Heart right ventricle (tissue), 16 donors: ENCODE measurements at places on chromosomes 12 and 14. TPM values are rescaled to one million over a fixed set of nuclear protein-coding genes. Genes with fewer than 3 reads are reported as not detected.

Gene LUM
- polyA plus RNA-seq = 26.8 TPM

Gene TROAP
- 0.20 TPM for polyA plus RNA-seq

Gene PPM1A
- 29.0 TPM for polyA plus RNA-seq

Gene KRT77
- not detected for polyA plus RNA-seq

Gene PCNX4
- polyA plus RNA-seq = 10.9 TPM

Gene SENP1
- polyA plus RNA-seq = 2.7 TPM

Gene BRI3BP
- polyA plus RNA-seq = 1.3 TPM

Gene GZMB
- 0.46 TPM for polyA plus RNA-seq

Gene CAPS2
- 11.0 TPM for polyA plus RNA-seq

Gene PTPN6
- polyA plus RNA-seq = 8.1 TPM

Gene CMA1
- not detected for polyA plus RNA-seq

- no peak for DNase-seq
These were observed 154.9 kb downstream of the ASCL4 start for GRCh38 chr12:107929436-107929835.

DNA sequence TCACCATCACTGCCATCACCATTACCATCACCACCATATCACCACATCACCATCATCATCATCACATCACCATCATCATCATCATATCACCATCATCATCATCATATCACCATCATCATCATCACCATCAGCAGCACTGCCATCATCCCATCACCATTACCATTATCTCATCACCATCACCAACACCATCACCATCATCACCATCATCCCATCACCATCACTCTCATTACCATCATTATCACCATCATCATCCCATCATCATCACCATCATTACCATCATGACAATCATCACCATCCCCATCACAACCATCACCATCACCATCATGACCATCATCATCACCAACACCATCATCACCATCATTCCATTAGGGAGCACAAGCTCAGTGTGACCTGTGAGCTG, 318.0 kb downstream of the ADGRD1 start:
- DNase-seq = no peak

GRCh38 chr14:28778138-28779117, 11.8 kb downstream of the FOXG1 start:
- DNase-seq = no peak

DNA sequence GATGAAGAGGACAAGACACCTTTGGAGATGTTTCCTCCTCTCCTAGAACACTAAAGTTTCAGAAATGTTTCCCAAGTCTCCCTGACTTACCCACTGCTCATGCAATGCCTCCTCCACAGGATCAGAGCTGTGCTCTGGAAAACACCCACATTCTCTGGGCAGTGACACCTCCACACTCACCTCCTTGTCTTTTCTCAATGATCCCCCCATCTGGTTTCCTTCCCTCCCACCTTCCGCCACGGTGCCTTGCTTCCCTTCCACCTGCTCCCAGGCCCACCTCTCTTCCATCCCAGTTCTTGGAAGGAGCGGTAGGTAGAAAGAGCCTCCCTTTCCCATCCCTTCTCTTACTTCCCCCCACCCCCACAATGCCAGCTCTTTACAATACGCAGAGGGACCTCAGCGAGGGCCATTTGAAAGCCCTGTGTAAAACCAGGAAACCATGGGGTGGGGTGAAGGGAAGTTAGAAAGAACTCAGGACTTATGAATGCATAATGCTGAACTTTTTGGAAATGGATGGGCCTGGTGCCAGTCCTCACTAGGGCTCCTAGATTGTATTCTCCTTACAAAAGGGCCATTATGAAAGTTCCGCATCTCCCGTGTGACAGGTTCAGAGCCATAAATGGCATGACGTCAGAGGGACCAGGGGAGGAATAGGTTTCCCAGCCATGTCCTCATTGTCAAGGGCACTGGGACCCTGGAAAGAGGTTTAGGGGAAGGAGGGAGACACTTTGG, 12.8 kb downstream of the FBLN5 start:
- DNase-seq = peak; percentile 53

DNA sequence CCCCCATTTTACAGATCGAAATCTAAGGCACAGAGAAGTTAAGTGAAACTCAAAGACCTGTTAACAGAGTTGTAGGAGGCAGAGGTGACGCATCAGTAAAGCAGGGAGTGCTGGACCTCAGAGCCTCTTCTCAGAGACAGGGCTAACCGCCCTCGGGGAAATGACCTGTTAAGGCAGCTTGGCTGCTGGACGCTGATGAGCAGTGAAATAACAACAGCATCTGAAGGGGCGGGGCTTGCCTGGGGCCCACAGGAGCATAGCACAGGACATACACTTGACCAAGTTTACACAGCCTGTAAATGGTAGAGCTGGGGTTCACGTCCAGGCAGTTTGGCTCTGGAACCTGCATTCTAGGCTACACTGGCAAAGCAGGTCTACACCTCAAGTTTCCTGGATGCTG, 39.3 kb downstream of the LRTM2 start:
- no peak for DNase-seq

DNA sequence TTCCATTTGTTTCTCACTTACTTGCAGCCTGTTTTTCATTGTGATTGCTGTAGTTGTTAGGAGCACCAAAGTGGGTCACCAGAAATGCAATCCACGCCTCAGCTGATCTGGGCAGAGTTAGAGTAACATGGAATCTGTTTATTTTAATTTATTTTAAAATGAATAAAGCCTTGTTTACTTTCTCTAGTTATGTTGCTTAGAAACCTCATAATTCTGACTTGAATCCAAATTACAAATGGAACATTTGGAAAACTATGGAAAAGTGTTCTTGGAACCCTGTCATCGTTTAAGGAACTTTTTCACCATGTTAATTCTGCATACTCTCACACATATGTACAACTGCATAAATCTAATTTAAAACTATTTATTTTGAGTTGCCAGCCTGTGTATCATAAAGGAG, 92.2 kb upstream of the DAAM1 start:
- no peak for DNase-seq

GRCh38 chr14:96484399-96484798, 17.8 kb upstream of the PAPOLA start:
- DNase-seq = no peak

DNA sequence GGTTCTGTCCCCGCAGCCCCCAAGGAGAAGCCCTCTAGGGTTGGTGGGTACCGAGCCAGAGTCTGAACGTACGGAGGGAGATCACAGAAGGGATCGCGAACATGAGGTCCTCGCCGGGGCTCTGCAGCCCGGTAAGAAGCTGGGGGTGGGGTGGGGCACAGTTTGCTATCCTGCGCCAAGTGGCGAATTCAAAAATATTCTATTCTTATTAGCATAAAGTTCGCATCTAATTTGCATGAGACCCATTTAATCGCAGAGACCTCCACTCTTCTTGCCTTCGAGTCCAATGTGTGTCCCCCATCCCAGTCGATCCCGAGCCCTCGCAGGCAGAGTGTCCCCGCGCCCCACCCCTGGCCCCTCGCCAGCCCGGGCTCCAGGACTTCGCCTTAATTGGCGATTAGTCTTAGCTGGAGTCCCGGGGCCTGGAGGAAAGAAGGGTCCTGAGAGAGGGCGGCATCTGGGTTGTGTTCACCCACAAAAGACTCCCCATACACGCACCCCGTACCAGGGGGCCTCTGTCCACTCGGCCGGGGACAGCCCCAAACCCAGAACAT, 604 bp upstream of the ARHGEF25 start:
- peak; percentile 81 for DNase-seq

GRCh38 chr14:104897330-104898194, 27.1 kb upstream of the PLD4 start:
- no peak for DNase-seq

DNA sequence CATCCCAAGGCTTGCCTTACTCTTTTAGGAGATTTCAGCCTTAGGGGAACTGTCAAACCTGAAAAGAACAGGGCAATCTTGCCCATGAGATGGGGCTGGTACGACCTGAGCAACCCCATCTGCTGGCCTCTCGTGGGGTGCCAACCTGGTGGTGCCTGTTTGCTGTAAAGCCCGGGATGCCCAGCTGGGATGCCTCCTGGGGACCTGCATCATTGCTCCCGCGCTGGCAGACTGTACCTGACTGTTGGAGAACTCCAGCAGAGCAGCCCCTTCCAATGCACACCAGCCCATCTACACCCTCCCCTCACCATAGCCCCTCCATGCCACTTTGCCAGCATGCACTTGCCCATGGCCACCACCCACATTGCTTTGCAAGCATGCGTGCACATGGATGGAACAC, 335.7 kb downstream of the RPS29 start:
- no peak for DNase-seq

GRCh38 chr12:65518771-65519170, 240.3 kb downstream of the MSRB3 start:
- no peak for DNase-seq

GRCh38 chr12:11075642-11076041, 13.5 kb upstream of the TAS2R46 start:
- DNase-seq = no peak

- DNase-seq = no peak
These were observed 7.7 kb upstream of the ASB2 start for GRCh38 chr14:93984070-93984469.

GRCh38 chr12:66341126-66341525, 38.8 kb downstream of the HELB start:
- no peak for DNase-seq

DNA sequence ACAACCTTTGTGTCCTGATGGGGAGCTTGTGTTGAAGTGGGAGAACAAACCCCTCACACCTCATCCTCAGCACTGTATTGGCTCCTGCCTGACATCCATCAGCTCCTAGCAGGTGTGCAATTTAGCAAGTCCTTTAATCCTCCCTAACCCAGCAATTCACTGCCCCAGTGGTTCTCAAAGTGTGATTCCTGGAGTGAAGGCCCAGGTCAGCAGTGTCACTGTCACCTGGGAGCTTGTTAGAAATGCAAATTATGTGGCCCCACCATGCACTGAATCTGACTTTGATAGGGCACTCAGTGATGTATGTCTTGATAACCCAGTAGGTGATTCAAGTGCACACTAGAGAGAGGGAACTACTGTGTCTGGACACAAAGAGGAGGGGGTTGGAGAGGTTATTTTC, 133.6 kb downstream of the FGD4 start:
- DNase-seq = no peak

GRCh38 chr12:30152705-30153104, 369.0 kb upstream of the TMTC1 start:
- DNase-seq = no peak

DNA sequence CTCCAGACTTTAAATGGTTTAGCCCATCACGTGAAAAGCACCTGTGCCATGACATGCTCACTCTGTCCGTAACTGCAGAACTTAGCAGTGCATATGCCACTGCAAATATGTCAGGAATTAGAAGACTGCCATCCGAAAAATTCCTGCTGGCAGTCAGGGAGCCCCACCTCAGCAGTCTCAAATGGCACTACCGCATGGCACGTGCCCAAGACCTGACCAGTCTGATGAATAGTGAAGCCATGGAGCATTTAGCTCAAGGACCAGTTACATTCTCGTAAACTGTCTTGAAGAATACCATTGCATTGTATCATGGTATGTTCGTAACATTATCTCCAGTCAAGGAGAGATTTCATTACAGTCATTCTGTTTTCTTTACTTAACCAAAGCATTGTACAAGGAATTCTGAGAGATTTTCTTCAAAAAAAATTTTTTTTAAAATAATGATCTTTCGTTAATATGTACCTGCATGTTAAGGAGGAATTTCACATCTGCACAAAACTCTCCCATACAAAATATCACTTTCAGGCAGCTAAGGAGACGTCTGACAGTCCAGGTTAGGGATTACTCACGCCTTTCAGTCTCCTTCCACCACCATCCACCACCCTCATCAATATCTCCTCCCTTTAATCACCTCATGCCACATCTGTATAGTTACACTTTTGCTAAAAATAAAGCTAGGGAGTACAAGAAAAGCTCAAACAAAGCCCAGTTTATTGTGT, 138.5 kb downstream of the ANO2 start:
- no peak for DNase-seq

DNA sequence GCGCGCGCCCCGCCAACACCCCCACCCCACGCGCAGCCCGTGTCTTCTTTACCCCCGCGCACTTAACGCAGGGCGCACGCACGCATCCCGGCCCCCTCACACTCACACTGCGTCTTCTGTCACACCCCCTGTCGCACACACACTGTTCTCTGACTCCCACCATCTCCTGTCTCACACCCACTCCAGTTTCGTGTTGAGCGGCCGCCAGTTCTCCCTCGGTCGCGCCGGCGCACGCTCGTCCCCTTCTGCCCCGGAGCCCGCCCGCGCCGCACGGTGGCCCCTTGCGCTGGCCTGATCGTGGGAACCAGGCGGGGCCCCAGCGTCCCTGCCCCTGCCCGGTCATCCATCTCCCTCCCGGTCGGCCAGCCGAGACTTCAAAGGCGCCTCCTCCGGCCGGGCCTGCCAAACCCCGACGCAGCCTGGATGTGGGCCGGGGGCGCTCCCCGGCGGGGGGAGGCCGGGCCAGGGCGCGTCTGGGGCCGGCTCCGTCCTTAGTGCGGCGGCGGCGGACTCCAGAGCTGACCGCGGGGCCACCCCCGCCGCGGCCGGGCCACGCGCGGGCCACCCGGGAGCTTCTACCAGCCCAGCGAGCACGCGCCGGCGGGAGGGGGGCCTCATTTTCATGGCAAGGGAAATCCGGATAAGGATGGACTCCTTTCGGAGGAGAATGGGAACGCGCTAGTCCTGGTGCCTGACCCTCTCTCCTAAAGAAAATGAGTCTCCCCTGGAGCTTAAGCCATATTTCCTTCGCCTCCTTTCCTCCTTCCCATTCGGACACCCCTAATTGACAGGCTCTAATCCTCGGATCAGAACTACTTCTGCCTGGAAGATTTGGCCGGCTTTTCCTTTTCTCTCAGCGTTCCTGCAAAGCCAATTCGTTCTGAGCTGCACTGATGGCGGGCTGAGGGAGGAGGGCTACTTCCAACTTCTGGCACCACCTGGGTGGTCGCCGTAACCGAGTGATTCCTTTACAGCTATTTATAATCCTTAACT, 82.0 kb upstream of the HMGA2 start:
- DNase-seq = peak; percentile 4

- DNase-seq = no peak
These were observed 7.4 kb upstream of the HVCN1 start for GRCh38 chr12:110696283-110696682.

DNA sequence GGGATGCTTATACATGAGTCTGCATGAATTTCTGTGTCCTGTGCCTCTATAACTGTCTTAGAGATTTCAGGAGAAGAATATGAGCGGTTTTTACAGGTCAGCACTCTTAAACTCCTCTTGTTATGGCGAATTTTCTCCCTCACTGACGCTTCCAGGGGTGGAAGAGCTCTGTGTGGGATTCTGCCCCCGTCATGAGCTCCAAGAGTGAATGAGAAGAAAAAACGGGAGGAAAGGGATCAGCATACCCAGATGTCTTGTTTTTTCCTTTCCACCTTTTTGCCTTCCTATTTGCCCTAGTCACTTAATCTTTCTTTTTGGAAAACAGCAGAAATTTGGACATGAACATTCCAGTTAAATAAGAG, 651 bp downstream of the PFKM start:
- DNase-seq = no peak
